ENCODE measurements at places on chromosomes 1 and 21. TPM values are rescaled to one million over a fixed set of nuclear protein-coding genes. Genes with fewer than 3 reads are reported as not detected.

Gene SELE
- 0.19 TPM for total RNA-seq

Gene RXFP4
- total RNA-seq, result not detected

Gene FCRL2
- total RNA-seq, result not detected

Gene AKR7A3
- 2.4 TPM for total RNA-seq

Gene FAM177B
- 1.8 TPM for total RNA-seq

Gene RGS13
- total RNA-seq, result 0.19 TPM

Gene HEYL
- total RNA-seq, result 7.7 TPM

Gene OR2W3
- 3.1 TPM for total RNA-seq

Gene MYOC
- total RNA-seq, result 11.3 TPM

Gene TRNP1
- total RNA-seq, result 0.34 TPM

Gene ATP6V1G3
- total RNA-seq, result not detected

Gene ACOT11
- total RNA-seq, result 2.6 TPM

Gene ENAH
- total RNA-seq, result 28.8 TPM

Gene TMEM240
- not detected for total RNA-seq

Gene CASZ1
- 1.3 TPM for total RNA-seq

Gene CCNL2
- 268 TPM for total RNA-seq

Gene NR1I3
- not detected for total RNA-seq

Gene TESK2
- total RNA-seq, result 6.8 TPM

Gene TDRD10
- total RNA-seq, result 8.3 TPM

Gene PRMT6
- 5.7 TPM for total RNA-seq

Gene CRP
- not detected for total RNA-seq

Gene SSR2
- 205 TPM for total RNA-seq

Gene ZCCHC17
- 20.4 TPM for total RNA-seq

Gene IFNGR2
- 208 TPM for total RNA-seq

Gene SLC26A9
- not detected for total RNA-seq

Gene KCNA3
- total RNA-seq, result 0.98 TPM

Gene C1orf115
- 41.2 TPM for total RNA-seq

Gene RBM11
- total RNA-seq, result 0.38 TPM

Gene FCGR3B
- 17.3 TPM for total RNA-seq

Gene PRELP
- total RNA-seq, result 140 TPM

Gene ALPL
- total RNA-seq, result 9.1 TPM

Gene LAD1
- total RNA-seq, result not detected

Gene TAS1R1
- total RNA-seq, result not detected

Gene GPR25
- total RNA-seq, result not detected

Gene LCE1C
- not detected for total RNA-seq

Gene SLC35D1
- 11.1 TPM for total RNA-seq

Gene RGS18
- 13.9 TPM for total RNA-seq

Gene COL11A1
- total RNA-seq, result 1.9 TPM

Gene FLG2
- not detected for total RNA-seq

Gene SPATA21
- not detected for total RNA-seq

Gene ANXA9
- 1.3 TPM for total RNA-seq

Gene C8B
- total RNA-seq, result not detected

Gene TMCC2
- 1.1 TPM for total RNA-seq

Gene OSBPL9
- total RNA-seq, result 75.2 TPM

Gene HENMT1
- total RNA-seq, result 7.5 TPM

Gene COL18A1
- total RNA-seq, result 102 TPM

Gene SPRR2D
- not detected for total RNA-seq

Gene HMGCS2
- total RNA-seq, result not detected

Gene KCNC4
- 2.2 TPM for total RNA-seq

Data from subcutaneous adipose tissue (tissue), 4 donors.